ENCODE measurements at places on chromosomes 6 and 20.
A peak's percentile ranks its signal among the peaks of the same experiment; 100 is the strongest.

GRCh38 chr6:91781946-91782345, 1195.1 kb upstream of the MAP3K7 start:
- DNase-seq = no peak

GRCh38 chr6:1439349-1439748, 50.0 kb downstream of the FOXF2 start:
- DNase-seq = no peak

- DNase-seq = no peak
Measured at GRCh38 chr6:27829453-27830211, 82.6 kb downstream of the OR2B2 start.

- DNase-seq = no peak
Measured at GRCh38 chr6:109503327-109504224, 20.6 kb upstream of the ZBTB24 start.

GRCh38 chr20:11891776-11892545, 25.7 kb upstream of the BTBD3 start:
- DNase-seq = peak; percentile 77

DNA sequence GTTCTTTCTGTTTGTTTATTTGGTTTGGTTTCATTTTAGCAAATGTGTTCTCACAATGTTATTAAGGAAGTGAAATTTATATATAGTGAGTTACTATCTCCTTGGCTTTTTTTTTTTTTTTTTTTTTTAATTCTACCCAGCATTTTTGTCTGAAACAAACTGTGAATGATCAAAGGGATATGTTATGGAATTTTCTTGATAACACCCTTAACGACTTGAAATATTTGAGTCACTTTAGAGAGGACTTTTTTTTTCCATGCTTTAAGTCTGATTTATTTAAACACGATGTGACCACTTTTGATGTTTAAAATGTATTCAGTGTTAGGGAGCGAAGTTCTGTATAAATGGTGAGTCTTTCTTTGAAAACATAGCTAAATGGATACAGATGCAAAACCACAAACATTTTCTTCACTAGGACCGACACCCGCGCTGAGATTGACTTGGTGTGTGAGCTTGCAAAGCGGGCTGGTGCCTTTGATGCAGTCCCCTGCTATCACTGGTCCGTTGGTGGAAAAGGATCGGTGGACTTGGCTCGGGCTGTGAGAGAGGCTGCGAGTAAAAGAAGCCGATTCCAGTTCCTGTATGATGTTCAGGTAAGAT, 149.7 kb downstream of the MTHFD1L start:
- DNase-seq = no peak

- no peak for DNase-seq
Measured at GRCh38 chr6:43491750-43492661, 14.6 kb downstream of the TJAP1 start.

- DNase-seq = no peak
Measured at GRCh38 chr20:61789329-61789728, 276.4 kb downstream of the TAF4 start.

DNA sequence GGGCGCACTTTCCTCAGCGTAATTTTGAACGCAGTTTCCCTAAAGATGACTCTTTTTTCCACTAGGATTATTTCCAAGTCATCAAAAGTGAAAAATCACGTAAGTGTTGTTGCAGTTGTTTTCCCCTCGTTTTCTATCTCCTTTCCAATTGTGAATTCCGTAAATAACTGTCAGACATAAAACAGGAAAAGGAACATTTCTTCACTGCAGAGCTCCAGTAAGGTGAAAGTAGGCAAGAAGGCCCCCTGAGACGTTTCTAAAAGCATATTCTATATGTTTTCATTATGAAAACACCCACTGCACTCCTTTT, 17.8 kb downstream of the HIVEP2 start:
- DNase-seq = no peak

- no peak for DNase-seq
Measured at GRCh38 chr20:57160985-57161384, 105.5 kb downstream of the BMP7 start.

DNA sequence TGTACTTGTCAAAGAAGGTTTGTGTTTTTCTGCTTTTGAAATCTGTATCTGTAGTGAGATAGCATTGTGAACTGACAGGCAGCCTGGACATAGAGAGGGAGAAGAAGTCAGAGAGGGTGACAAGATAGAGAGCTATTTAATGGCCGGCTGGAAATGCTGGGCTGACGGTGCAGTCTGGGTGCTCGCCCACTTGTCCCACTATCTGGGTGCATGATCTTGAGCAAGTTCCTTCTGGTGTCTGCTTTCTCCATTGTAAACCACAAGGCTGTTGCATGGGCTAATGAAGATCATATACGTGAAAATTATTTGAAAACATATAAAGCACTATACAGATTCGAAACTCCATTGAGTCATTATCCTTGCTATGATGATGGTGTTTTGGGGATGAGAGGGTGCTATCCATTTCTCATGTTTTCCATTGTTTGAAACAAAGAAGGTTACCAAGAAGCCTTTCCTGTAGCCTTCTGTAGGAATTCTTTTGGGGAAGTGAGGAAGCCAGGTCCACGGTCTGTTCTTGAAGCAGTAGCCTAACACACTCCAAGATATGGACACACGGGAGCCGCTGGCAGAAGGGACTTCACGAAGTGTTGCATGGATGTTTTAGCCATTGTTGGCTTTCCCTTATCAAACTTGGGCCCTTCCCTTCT, 18.4 kb downstream of the CD83 start:
- DNase-seq = no peak

- no peak for DNase-seq
Measured at GRCh38 chr20:33233129-33233774, 2.5 kb upstream of the BPIFA1 start.

GRCh38 chr6:7045331-7045730, 62.4 kb upstream of the RREB1 start:
- no peak for DNase-seq

- no peak for DNase-seq
Measured at GRCh38 chr6:61989616-61990015, 296.4 kb downstream of the KHDRBS2 start.

- no peak for DNase-seq
Measured at GRCh38 chr20:40282941-40283340, 406.1 kb downstream of the MAFB start.

- no peak for DNase-seq
Measured at GRCh38 chr6:32668226-32668747, 1.8 kb upstream of the HLA-DQB1 start.
